Heart left ventricle (tissue), 16 donors: ENCODE measurements at places on chromosomes 5 and 9. TPM values are rescaled to one million over a fixed set of nuclear protein-coding genes. Genes with fewer than 3 reads are reported as not detected.
A peak's percentile ranks its signal among the peaks of the same experiment; 100 is the strongest.

DNA sequence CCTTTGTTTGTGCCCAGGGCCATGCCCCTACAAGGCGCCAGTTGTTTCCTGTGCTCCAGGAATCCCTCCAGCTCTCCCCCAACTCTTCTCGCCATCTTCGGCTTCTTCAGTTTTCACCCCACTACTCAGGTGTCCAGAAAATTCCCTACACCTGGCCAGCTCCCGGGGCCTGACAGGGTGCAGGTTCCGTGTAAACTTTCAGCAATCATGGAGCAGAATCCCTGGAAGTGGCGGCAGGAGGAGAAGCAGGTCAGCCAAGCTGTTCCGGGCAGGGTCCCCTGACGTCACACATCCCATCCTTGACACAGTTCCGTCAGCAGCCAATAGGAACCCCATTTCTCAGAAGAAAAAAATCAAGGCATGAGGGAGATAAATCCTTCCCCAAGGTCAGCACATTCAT lies 12.2 kb upstream of the ADGRD2 start:
- no peak for DNase-seq

DNA sequence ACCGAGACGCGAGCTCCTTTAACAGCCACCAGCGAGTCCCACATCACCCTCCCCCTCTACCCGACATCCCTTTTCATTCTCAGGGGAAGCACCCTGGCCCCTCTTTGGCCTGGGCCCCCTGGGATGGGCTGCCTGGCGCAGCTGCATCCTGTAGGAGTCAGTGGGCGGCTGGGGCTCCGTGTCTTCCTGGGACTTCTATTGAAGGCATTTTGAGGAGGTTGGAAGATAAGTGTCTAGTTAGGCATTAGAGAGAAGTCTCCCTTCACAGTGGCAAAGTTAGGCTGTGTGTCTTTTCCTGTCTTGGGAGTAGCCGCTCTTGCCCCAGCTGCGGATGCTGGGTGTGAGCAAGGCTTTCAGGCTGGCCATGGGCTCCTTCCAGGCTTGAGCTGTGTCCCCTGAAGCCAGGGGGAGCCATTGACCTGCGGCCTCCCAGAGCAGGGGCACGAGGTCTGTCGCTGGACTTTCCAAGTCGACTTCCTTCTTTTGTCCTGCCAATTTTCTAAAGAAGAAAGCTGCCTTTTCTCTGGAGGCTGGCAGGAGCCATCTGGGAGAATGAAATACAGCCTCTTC lies 18.6 kb upstream of the NKD2 start:
- peak; percentile 77 for DNase-seq

GRCh38 chr9:84357275-84357674 lies 16.7 kb upstream of the SLC28A3 start:
- no peak for DNase-seq

DNA sequence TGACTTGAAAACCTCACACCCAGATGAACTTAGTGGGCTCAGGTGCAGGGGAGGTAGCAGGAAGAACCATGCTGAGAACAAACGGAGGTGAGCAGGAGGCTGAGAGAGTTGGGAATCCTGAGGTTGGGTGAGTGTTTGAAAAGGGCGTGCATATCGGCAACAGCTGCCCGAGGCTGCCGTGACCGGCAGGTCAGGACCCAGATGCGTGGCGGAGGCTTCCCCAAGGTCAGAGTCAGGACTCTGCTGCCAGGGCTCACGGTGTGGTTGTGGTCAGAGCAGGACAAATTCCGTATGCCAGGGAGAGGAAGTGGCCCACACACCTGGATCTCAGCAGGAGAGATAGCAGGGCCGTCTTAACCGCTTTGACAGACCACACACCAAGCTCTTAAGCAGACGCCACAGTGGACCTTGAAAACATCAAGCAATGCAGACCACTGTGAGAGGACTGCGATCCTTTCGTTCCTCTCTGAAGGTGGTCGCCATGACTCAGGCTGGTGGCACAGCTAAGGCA lies 43.1 kb downstream of the ADAMTS16 start:
- DNase-seq: no peak

ADAMTS19 gene
- total RNA-seq: 0.43 TPM

DNA sequence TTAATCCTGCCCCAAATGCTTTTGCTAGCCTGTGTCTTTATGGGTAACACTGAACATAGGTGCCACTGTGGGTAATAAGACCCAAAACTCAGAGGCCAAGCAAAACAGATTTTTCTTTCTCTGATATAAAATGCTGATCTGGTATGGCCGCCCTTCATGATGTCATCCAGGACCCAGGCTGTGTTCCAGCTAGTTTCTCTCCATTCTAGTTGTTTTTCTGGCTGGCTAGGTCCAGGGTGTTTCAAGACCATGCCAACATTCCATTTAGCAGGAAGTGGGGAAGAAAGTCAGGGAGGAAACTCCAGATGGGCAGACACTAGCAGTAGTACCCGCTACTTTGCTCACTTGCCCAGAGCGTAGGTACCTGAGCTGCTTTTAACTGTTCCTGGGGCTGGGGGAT lies 183.9 kb upstream of the OTULINL start:
- no peak for DNase-seq

DNA sequence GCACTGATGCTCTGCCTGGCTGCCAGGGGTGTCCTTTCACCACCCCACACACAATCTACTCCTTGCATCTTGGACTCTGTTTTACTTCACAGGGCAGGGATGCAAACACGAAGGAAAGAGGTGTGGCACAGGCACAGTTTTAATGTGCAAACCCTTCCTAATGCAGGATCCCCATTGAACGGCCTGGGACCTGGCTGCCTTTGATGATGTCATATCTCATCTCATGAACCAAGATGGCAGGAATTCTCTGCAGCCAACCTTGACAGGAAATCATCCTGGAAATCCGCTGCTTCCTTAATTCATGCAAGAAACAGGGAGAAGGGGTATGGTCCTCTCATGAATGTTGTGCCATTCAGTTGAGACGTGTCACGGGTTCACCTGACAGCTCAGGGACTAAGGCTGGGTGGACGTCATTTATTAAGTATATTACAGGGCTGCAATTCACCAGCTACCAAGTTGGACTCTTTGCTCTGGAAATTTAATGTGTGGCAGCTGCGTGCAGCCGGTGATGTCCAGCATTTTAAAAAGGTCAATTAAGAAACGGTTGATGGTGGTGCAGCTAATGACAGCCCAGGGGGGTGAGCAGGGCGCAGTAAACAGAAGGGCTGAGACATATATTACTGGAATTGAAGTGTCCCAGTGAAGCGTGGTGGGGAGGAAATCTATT lies 91.5 kb downstream of the LMNB1 start:
- no peak for DNase-seq

PCDHGB1 gene
- total RNA-seq: 8.6 TPM

GRCh38 chr9:89417832-89418473 lies 80.0 kb downstream of the SEMA4D start:
- no peak for DNase-seq

TOR4A gene
- total RNA-seq: 15.9 TPM

DNA sequence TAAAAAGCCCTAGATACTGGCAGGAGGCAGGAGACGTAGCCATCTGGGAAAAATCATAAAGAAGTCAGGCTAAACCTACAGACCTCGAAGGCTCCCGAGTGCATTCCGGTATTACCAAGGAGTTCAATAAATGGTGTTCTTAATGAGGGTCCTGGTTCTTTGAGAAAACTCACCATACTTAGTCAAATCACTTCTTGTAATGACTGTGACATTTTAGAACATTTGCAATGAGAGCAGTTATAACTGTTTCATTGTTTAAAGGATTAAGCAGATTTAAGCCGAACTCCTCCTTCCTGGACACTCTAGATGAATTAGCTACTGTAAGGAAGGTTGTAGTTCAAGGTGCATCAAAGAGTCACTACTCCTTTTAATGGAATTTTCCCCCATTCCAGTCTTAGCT lies 67.8 kb downstream of the EFNA5 start:
- no peak for DNase-seq

GRCh38 chr9:35741740-35742139 lies 7.3 kb downstream of the GBA2 start:
- DNase-seq: no peak

GRCh38 chr5:6384856-6385255 lies 6.5 kb upstream of the MED10 start:
- no peak for DNase-seq

DNA sequence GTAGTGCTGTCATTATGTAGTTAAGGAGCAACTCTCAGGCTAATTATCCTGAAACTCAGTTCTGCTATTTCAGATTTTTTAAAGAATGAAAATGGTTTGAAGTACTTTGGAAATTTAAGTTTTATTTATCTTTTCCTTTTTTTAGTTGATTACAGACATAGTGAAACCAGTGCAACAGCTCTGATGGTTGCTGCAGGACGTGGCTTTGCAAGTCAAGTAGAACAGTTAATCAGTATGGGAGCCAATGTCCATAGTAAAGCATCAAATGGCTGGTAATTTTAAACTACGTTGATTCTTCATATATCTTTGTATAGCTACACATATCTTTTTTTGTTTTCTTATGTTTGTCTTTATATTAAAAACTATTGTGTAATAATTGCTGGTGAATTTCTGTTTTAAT lies 34.9 kb downstream of the YTHDC2 start:
- DNase-seq: no peak

DNA sequence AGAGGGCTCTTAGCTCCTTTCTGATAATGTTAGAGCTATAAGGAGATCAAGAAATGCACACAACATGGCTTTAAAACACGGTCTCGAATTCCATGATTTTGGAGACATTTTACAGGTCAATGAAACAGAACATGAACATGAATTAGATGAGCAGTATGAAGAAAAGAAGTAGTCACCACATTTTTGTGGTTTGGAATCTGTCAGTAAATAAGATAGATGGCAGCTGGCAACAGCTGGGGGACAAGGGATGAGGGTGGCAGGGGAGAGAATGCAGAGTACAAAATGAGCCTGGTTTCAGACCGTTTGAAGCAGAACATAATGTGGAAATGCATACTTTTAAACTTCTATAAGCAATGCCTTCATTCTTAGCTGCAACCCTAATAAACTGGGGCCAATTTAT lies 107.1 kb downstream of the OXCT1 start:
- DNase-seq: no peak

CERCAM gene
- total RNA-seq: 12.2 TPM

GRCh38 chr5:74040065-74040551 lies 414.1 kb downstream of the ARHGEF28 start:
- DNase-seq: peak; percentile 71

IFNK gene
- total RNA-seq: not detected

DNA sequence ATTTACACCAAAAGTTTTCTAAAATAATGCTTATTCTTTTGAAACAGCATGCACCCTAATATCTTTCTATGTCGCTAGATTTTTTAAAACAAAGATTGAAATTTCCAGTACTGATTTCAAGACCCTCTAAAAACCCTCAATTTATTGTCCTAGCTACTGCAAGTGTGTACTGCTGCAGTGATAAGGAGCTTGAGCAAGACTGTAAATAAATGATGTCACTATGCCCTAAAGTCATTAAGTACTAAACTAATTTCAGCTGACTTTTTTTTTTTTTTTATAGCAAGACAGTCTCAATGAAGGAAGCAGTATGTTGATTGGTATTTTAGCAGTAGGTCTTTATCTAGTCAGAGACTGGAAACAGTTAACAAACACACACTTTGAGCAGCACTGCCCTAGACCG lies 12.2 kb upstream of the MIER3 start:
- no peak for DNase-seq

- DNase-seq: no peak
Observed at GRCh38 chr5:37816331-37816730, 23.5 kb downstream of the GDNF start.

DNA sequence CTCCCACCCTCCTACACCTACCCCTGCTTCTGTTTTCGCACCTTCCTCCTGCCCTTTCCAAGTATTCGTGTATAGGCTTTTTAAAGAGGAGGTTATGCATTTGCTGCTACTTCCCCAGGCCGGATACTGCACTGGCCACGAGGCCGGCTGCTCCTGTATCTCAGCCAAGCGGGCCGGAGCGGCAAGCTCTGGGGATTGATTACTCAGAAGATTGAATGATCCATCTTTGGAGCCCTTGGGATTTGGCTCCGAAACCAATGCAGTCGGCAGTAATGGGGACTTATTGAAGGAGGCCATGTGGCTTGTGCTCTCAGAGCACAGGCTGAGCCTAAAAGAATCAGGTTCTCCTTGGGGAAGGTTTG lies 405.3 kb downstream of the TLE4 start:
- DNase-seq: no peak

- no peak for DNase-seq
Observed at GRCh38 chr5:93022211-93022610, 558.8 kb downstream of the NR2F1-AS1 start.

MYO10 gene
- 3.5 TPM for total RNA-seq

DNA sequence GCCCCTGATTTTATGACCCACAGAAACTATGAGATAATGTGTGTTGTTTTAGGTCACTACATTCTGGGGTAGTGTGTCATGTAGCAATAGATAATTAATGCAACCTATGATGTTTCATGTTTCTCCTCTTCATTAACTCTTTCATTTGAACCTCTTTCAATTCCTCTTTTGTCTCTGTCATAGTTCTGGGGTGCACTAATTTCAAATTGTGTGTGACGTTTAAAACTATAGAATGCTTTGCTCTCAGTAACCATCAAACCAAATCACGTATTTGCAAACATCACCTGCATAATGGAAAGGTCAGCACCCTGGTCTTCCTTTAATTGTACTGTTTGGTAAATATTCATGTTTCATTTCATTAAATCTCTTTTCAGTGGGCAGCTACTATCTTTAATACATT lies 621.6 kb downstream of the TLR4 start:
- no peak for DNase-seq

- no peak for DNase-seq
Observed at GRCh38 chr9:75231167-75231566, 142.9 kb downstream of the OSTF1 start.

REXO4 gene
- 13.9 TPM for total RNA-seq

GRCh38 chr9:99185934-99186333 lies 35.8 kb downstream of the ALG2 start:
- DNase-seq: no peak

- DNase-seq: no peak
Observed at GRCh38 chr9:130352586-130353285, 87.2 kb downstream of the HMCN2 start.

GRCh38 chr9:91795598-91796241 lies 154.3 kb downstream of the ROR2 start:
- DNase-seq: no peak

SRD5A1 gene
- 3.3 TPM for total RNA-seq
